NCI-H748 treated with DMSO at 0.1 percent for 48 hours (cell line): ENCODE measurements at places on chromosomes 3 and 15.

- DNase-seq: no peak
Observed at GRCh38 chr3:33792167-33792892, 6.1 kb upstream of the PDCD6IP start.

- DNase-seq: no peak
Observed at GRCh38 chr15:55035749-55036148, 161.0 kb downstream of the RSL24D1 start.

- DNase-seq: peak; percentile 43
Observed at GRCh38 chr15:36178303-36178633, 401.2 kb upstream of the CDIN1 start.

DNA sequence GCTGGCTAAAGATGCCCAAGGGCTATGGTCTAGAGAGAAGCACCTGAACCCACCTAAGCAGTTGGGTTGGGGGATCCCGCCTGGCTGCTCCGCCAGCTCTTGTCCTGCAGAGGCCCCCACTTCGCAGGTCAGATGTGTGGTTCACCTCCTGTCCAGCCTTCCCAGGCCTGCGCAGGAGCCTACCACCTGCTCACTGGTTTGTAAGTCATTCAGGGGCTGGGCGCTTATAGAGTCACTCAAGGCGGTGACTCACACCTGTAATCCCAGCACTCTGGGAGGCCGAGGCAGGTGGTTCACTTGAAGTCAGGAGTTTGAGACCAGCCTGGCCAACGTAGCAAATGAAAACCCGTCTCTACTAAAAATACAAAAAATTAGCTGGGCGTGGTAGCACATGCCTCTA lies 3.9 kb upstream of the FURIN start:
- no peak for DNase-seq
